Stimulated activated naive CD4-positive, alpha-beta T cell (primary cell): ENCODE measurements at places on chromosomes 7 and 10.

DNA sequence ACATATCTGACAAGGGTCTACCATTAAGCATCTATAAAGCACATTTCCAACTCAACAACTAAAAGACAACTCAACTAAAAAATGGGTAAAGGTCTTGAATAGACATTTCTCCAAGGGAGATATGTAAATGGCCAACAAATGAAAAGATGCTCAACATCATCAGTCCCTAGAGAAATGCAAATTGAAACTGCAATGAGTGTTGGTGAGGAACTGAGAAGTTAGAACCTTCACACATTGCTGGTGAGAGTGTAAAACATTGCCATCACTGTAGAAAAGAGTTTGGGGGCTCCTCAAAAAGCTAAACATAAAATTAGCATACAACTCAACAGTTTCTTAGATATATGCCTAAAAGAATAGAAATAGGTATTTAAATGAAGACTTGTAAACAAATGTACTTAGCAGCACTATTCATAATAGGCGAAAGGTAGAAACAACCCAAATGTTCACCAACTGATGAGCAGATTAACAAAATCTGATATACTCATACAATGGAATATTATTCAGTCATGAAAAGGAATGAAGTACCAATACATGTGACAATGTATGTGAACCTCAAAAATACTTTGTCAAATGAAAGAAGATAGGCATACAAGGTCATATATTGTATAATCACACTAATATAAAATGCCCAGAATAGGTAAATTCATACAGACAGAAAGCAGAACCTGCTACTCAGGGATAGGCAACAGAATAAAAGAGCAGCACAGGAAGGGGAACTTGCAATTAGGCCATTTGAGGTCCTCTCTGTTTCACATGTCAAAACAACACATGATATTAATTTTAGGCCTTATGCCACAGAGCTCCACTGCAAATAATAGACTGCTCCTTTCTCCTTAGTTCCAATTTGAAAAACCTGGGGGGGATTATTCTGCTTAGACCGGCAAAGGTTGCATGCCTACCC is 10.6 kb upstream of the LRRC72 start:
- no peak for DNase-seq

GRCh38 chr7:50212016-50212325 is 92.5 kb upstream of the IKZF1 start:
- DNase-seq, result no peak

DNA sequence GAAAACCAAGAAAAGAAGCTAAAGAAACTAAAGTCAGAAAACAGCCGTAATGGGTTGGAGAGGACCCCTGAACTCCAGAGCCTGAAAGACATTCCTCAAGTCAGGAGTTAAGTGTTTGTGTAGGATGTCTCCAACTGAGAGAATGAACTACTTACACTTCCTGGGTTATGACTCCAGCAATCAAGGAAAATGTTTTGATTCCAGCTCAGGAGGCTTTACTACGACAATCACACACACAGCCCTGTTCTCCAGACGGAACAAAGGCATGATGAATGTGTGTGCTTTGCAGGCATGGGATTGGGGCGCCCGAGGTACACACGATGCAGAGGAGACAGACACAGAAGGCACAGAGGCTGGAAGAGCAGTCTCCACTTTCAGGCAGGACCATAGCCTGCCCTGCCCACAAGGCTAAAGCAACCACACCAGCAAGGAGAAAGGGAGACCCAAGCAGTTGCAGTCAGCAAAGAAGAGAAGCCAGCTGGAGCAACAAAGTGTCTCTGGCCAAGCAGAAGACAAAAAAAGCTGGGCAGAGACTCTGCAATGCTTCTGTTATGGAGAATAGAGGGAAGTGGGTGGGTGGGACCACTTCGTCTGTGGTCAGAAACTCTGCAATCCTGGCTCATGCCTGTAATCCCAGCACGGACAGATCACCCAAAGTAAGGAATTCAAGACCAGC is 89.1 kb downstream of the GRB10 start:
- DNase-seq, result no peak

GRCh38 chr10:878895-879294 is 52.6 kb downstream of the LARP4B start:
- no peak for DNase-seq

- peak; percentile 55 for DNase-seq
These were observed 1.7 kb upstream of the TNKS2 start for GRCh38 chr10:91796331-91797047.

- no peak for DNase-seq
These were observed 189.7 kb downstream of the THSD7A start for GRCh38 chr7:11642276-11642675.

DNA sequence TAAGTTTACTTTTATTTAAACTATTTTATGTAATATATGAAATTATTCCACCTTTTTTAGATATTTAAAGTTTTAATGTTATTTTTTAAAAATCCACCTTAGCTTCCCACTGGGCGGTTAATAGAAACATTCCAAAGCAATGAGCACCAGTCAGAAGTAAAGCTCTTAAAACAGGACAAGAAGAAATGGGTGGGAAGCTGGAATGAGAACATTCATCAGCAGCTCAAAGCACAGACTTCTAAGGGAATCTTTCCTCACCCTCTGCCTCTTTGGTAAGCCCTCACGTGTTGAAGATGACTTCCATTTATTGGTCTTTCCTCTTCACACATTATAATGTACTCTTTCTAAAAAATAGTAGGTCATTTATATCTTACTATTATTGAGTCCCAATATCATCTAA is 3.1 kb downstream of the AGMO start:
- no peak for DNase-seq

DNA sequence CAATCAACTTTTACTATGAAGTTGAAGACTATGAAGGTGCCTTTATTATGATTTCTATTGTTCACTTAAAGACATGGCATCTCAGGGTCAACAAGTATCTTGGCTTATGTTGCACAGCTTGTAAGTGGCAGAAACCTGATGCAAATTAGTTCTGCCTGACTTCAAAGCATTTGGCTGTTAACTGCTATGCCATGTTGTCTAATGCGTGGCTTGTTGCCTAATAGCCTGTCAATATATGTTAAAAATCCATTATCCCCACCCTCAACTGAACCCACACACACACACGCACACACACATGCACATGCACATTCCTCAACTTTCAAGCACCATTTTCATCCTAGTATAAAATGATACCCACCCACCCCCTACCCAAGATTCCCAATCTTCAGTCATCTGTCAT is 217.1 kb downstream of the NRG3 start:
- no peak for DNase-seq

DNA sequence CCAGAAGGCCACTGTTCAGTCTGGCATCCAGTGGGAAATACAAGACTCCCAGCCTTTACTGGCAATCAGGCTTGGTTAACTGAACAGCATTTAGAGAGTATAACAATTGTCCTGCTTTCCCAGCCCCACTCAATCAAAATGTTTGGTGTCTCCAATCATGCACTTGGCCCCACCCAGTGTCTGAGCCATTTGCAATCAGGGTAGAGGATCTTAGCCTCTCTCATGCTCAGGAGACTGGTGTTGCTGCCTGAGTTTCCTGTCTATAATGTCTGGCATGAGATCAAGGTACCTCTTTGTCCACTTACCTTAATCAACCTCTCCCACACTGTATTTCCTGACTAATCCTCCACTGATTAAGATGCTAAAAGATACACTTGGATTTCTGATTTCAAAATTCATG is 290.2 kb upstream of the GHITM start:
- DNase-seq, result no peak

GRCh38 chr7:141999058-141999623 is 3.5 kb downstream of the MGAM start:
- DNase-seq, result no peak

- DNase-seq, result no peak
These were observed 4.4 kb upstream of the FKBP9 start for GRCh38 chr7:32952876-32953275.

GRCh38 chr7:3568516-3568915 is 267.5 kb downstream of the SDK1 start:
- DNase-seq, result no peak

DNA sequence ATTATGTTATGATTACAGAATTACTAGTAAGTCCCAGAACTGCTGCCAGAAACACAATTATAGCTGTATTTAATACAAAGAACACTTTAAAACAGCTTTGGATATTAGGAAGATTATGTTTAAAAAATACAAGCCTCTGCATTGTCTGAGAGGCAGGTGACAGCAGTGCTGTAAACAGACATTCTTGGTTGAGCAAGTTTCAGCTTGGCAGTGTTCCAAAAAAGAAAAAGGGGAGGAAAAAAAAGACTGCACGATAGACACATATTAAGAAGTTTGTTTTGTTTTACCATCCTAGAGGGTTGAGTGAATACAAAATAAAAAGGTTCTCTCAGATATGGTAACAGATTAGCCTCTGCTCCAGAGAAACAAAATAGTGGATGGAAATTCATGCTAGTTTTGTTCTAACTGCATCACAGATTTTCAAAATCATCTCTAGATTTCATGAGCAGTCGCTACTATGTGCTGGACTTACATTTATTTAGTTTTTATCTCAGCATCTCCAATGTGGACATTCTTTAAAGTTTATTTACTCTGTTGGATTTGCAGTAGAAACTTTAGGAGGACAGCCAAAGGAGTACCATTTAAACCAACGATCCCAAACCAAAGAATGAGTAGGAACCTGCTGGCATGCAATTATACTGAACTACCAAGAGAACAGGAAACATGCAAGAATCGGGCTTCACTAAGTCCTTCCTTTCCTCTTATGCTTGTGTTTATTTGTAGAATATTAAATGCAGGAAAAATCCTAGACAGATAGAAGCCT is 9.0 kb downstream of the FAM204A start:
- DNase-seq, result no peak

DNA sequence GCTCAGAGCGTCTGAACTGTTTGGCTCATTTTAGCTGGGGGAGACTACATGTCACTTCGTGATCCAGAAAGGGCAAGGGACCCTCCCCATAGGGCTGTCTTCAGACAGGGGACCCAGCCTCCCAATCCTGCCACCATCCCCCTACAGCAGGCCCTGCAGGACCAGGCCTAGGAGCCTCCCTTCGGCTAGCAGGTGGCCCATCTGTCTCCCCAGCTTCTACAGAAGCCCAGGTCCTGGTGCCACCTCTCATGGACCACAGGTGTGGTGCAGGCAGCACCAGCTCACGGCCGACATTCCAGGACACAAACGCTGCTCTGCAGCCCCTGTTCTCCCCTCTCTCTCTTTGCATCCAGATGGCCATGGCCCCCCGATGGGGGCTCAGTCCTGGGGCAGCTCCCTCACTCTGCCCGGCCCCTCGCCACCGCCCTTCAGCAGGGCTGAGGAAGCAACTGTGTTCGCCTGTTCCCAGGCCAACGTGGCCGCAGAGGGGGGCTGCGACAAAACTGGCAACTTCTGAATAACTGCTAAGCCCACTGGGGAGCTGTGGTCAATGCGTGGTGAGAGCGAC is 10.3 kb downstream of the TECPR1 start:
- no peak for DNase-seq

GRCh38 chr10:125468278-125468677 is 214.7 kb downstream of the TEX36 start:
- DNase-seq, result no peak

DNA sequence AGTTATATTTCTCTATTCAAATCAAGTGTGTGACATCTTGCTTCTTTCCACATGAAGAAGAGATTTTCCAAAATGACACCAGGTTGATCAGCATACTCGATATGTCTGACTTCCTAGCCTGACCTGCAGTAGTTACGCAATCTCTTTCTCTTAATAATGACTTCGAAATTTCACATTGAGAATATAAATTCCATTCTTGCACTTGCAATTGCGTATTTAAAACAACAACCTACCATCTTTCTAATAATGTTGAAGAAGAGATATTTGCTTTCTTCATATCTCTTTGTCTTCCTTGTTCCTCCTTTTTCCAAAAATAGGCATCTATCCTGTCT is 276.3 kb downstream of the CSTF2T start:
- no peak for DNase-seq

- DNase-seq, result no peak
These were observed 12.4 kb upstream of the LRRC72 start for GRCh38 chr7:16514271-16514670.

GRCh38 chr7:99631295-99632109 is 14.8 kb downstream of the ZSCAN25 start:
- DNase-seq, result no peak

- no peak for DNase-seq
These were observed 2.2 kb upstream of the FRMD4A start for GRCh38 chr10:14332903-14333302.

DNA sequence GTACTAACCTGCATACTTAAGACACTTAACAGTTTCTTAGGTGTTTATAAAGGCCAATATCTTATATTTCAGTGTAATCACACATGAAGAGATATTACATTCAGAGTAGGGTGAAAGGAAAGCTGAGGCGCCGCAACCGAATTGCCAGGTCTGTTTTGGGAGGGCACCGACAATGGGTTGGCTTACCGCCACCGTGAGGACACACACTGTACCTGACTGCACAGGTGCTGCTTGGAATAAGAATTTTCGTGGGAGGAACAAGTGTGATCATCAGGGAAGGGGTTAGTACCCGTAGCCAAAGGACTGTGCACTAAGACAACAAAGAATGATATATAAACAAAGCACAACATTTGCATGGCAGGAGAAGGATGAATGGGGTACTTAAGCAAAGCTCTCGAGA is 591.8 kb downstream of the SUGCT start:
- DNase-seq, result no peak

GRCh38 chr7:134059921-134060320 is 67.2 kb upstream of the LRGUK start:
- DNase-seq, result no peak

DNA sequence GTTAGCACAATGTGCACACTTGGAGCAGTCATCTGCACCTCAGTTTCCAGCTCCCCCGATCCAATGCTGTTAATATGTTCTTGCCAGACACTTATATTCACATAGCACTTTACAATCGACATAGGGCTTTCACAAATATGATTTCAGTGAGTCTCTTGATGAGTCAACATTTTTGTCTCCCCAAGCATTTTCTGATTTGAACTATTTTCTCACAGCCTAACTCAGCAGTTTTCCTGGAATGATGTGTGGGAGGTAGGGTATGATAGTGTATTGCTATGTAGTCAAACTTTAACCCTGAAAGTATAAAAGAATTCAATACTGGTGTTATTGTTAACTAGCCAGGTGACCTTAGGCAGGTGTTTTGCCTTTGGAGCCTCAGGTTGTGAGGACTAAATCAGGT is 82.5 kb upstream of the LRGUK start:
- DNase-seq, result no peak

- no peak for DNase-seq
These were observed at the start of gene TBATA for GRCh38 chr10:70785190-70785589. TBATA (minus strand) TSS chr10:70785377; CDS start chr10:70783379, 1,998 bp downstream.

GRCh38 chr10:17838080-17838648 is 29.0 kb downstream of the MRC1 start:
- no peak for DNase-seq

GRCh38 chr7:76358011-76358480 is 745 bp downstream of the YWHAG start:
- peak; percentile 68 for DNase-seq

DNA sequence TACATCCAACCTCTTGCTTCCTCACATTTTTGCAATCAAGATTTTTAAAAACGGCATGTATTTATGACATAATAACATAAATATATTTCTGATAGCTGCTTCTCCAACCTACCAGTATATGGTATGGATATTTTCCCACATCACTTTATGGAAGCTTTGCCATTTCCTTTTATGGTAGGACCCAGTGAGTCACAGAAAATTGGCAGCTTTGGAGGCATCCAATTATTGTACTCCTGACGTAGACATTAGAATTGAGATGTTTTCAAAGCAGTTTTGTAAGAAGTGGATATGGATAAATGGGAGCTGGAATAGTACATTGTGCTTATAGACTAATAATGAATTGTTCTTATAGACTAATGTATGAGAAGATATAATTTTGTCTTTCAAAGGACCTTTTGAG is 23.8 kb upstream of the BICC1 start:
- DNase-seq, result no peak
